ENCODE measurements at places on chromosomes 3 and 15.

DNA sequence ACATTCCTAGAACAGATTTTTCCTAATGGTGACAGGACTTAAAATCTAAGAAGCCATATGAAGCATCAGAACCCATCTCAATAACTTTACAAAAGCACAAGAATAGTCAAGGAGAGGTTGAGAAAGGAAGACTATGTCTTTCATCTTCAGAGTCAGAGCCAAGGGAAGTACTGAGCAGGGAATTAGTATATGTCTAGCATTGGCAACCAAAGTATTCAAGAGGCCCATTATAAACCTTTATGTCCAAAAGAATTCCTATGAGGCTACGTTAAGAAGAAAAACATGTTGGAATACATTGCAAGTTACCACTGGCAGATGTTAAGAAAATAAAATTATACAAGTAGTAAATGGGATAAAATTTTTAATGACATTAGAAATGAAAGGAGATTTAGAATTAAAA, 150.5 kb downstream of the MAGI1 start:
- DNase-seq: no peak

DNA sequence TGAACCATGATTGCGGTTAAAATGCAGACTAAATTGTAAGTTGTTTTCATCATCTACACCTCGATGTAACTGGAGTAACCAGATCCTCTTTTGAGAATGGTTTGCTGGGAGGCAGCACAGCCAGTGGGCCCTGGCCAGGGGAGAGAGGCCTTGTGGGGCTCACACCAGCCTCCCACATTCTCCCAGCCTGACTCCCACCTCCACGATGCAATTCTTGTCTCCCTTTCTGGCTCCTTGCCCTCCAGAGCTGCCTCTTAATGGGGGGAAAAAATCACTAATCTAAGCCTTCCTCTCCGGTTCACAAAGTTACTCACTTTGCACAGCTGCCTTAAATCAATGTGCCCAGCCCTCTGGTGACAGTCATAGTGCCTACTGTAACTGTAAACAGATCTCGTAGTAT, 17.9 kb upstream of the PAQR5 start:
- no peak for DNase-seq

DNA sequence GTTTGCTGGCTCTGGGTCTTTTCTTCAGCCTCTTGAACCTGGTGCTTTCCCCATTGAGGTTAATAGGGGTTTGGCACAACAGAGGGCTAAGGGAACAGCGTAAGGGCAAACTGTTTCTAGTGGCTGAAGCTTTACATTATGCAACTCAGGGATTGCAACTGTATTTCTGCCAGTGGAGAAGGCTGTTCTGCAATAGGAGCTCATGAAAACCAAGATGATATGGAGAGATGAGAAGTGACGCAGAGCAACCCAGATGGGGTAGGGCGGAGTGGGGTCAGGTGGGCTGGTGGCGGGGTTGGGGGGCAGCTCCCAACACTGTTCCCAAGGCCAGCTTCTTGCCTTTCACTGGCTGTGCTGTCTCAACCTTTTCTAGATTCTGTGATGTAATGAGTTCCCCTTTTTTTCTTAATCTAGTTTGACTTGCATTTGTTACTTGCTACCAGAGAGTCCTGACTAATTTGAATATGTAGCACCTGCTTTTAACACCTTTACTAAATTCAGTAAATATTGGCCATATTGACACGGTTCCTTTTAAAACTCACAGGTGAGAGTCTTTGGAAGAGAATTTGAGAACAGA, 7.2 kb downstream of the GXYLT2 start:
- no peak for DNase-seq

- no peak for DNase-seq
Measured at GRCh38 chr15:70447928-70448698, 315.2 kb downstream of the UACA start.

DNA sequence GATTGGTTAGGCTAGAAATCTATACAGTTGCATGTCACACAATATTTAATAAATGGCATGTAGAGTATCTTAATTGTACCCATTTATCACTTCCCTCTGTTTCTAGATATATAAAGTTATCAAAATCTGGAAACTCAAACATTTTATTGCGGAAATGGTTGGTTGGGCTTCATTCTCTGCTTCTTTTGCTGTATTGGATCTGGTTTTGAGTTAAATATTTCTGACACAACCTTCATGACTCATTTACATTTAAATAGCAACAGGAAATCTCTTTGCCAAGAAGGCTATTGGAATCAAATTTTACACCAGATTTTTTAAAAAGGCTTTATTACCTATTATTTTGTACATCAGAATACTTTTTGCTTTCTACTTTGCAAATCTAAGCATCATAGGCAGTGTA, 153.8 kb downstream of the EBLN2 start:
- DNase-seq: no peak

- no peak for DNase-seq
Measured at GRCh38 chr3:171622126-171622525, 161.9 kb upstream of the TNIK start.

- no peak for DNase-seq
Measured at GRCh38 chr3:58032186-58032585, 24.0 kb downstream of the FLNB start.

- peak; percentile 62 for DNase-seq
Measured at GRCh38 chr3:18258492-18258891, 166.6 kb downstream of the SATB1 start.

All from MM.1S (cell line).